ENCODE measurements at places on chromosomes 13 and 19.
A peak's percentile ranks its signal among the peaks of the same experiment; 100 is the strongest.

DNA sequence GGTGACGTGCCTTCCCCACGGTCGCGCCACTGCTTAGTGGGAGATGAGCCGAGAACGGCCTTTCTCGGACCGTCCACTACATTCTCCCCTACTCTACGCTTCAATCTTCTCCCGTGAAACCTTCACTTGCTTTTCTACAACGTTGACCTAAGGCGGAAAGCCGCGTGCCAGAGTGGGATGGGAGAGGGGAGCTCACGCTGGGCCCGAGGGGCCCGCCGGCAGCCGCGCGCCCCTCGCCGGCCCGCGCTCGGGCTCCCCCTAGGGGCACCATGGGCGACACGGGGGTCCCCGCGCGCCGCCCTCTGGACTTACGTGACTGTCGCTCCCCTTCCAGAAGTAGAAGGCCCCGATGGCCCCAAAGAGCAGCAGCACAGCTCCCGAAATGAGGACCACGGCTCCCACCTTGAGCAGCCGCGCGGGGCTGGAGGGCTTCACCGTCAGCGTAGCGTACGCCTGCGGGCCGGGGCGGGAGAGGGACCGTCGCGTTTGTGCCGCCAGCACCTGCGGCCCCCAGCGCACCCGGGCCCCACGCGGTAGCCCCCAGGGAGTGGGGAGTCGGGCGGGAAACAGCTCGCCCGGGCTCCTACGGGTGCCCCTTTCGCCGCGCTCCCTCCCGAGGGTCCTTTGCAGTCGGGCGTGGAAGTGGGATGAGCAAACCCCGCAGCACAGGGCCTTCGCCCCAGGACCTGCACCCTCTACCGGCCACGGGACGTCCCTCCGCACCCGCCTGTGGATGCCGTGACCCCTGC lies 727 bp downstream of the CNMD start:
- peak; percentile 27 for DNase-seq

DNA sequence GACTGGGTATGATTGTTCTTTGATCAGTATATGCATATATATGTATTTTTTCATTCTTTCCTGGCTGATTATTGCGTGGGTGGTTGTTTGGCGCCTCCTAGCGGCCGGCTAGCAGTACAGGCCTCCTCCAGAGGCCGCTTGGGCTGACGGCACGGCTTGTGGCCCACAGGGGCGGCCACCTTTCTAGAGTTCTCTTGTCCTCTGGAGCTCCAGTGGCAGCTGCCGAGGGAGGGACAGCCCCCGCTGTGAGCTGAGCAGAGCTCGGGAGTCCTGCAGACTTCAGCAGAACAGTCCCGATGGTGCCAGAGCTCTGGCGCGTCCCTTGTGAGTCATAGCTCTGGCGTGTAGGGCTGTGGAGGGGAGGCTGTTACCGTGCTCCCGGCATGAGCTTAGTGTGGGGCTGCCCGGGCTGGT lies 22.5 kb upstream of the ZNF429 start:
- DNase-seq = peak; percentile 46

DNA sequence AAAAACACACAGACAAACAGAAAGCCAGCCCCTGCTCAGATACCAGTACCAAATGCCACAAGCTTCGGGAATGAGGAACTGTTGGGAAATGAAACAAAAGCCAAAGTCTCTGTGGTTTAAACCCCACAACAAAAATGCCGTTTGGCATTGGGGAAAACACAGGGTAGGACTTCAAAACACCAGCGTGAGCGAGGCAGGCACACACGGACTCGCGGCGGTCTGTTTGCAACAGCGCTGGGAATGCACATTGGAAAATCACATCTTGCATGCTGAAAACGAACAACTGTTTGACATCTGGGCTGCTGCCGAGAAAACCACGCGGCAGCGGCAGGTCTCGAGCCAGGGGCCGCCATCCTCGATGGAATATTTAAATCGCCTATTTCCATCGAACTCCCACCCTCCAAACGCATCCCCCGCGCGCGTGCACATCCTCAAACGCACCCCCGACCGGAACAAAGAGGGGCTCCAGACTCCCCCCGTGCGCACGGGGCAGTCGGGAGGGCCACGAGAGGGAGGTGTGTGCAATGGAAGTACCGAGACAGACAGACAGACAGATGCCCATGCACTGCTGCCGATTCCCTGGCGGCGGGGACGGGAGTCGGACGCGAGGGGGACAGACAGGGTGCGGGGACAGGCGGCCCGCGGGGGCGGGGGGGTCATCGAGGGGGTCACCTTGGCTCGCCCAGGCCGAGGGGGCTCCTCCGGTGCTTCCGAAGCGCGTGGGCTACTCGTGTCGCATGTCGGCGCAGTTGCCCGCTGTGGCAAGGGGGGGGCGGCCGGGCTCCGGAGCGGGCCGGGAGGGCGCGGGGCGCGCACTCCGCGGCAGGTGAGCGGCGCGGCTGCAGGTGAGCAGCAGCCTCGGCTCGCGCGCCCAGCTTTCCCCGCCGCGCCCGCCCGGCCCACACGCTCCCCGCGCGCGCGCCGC lies at the start of gene GPR12:
TSS of gene GPR12 (minus strand) at position 880 of the 925 bp plus-strand sequence. CDS start 959 bp downstream, outside the sequence.
- DNase-seq = no peak

- DNase-seq = no peak
Measured at GRCh38 chr13:62094932-62095331, 679.3 kb upstream of the PCDH20 start.

DNA sequence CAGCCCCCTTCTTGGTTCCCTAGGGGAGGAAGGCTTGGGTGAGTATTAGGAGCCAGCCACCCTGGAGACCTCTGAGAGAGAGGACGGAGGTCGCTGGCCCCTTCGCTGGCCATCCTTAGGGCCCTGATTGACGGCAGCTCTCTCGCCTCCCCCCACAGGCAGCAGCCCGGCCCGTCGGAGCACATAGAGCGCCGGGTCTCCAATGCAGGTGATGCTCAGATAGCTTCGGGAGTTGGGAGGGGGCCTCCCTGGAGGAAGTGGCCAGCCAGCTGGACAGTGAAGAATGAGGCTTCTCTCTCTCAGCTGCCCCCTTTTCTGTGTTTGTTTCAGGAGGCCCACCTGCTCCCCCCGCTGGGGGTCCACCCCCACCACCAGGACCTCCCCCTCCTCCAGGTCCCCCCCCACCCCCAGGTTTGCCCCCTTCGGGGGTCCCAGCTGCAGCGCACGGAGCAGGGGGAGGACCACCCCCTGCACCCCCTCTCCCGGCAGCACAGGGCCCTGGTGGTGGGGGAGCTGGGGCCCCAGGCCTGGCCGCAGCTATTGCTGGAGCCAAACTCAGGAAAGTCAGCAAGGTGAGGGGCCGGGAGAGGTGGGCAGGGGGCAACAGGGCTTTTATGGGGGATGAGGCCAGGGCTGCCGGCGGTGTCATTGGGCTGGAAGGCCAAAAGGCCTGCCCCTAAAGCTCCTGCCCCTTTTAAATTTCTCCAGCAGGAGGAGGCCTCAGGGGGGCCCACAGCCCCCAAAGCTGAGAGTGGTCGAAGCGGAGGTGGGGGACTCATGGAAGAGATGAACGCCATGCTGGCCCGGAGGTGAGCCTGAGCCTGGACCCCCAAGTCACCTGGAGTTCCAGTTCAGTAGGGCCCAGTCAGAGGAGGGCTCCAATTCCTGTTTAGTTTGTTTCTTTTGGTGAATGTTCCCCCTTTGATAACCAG lies 15.0 kb downstream of the VASP start:
- DNase-seq = no peak

DNA sequence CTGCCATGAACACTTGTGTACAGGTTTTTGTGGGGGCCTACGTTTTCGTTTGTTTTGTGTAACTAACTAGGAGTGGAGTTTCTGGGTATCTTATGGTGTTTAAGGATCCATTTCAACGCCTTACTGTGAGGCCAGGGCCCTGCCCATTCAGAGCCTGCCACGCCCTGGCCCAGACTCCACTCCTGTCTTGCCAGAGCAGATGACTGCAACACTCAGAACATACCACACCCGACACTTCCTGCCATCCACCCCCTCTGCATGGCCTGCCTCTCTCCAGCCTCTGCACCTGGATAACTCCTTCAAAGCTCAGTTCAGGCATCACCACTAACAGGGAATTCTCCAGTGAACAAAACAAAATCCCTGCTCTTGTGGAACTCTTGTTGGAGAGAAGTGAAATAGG lies 43.2 kb downstream of the RGCC start:
- peak; percentile 19 for DNase-seq

- DNase-seq = peak; percentile 17
Measured at GRCh38 chr13:113616991-113617749, 32.6 kb downstream of the TFDP1 start.

DNA sequence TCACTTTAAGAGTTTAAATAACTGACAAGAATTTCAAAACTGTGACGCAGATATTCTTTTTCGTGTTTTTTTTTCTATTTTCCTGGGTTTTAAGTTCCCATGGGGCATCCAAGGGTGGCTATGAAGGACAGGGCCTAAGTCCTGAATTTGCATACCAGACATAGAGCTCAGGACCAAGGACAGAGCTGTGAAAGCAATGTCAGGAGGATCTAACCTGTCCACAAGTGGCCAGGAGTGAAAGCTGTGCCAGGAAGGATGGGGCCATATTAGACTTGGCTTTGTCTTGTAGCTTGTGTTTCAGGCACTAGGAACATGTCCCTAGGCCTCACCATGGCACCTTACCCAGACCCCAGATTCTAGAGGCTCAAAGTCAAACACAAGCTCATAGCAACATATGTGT lies 289.4 kb upstream of the MIR17HG start:
- DNase-seq = no peak

DNA sequence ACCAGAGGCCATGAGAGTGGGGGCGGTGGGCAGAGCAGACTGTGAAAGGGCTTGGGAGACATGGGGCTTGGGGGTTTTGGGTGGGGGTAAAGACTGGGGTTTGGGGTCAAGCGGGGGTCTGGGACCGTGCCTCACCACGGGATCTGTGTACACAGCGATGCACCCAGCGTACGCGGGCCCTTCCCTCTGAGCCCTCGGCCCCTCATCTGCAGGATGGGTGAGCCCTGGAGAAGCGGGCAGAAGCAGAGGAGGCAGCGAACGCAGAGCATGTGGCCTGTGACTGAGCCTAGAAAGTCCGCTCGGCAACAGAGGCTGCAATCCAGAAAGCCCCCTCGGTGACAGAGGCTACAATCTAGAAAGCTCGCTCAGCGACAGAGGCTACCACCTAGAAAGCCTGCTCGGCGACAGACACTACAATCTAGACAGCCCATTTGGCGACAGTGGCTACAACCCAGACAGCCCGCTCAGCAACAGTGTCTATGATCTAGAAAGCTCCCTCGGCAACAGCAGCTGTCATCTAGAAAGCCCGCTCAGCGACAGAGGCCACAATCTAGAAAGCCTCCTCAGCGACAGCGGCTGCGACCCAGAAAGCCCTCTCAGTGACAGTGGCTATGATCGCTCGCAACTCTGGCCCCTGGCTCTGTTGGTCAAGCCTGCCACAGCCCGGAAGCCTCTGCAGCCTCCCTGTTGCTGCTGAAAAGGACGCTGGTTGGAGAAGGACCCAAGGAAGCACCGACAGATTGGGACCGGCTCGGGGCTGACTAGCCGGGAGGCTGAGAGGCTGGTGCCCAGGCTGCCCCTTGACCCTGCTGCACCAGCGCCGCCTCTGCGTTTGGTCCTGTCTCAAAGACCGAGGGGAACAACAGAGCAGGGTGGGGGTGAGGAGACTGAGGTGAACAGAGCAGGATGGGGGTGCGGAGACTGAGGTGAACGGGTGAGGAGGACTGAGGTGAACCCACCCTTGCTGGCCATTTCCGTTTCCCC lies 68.6 kb downstream of the SPACA7 start:
- no peak for DNase-seq

GRCh38 chr13:98842070-98842469 lies 89.6 kb upstream of the SLC15A1 start:
- no peak for DNase-seq

DNA sequence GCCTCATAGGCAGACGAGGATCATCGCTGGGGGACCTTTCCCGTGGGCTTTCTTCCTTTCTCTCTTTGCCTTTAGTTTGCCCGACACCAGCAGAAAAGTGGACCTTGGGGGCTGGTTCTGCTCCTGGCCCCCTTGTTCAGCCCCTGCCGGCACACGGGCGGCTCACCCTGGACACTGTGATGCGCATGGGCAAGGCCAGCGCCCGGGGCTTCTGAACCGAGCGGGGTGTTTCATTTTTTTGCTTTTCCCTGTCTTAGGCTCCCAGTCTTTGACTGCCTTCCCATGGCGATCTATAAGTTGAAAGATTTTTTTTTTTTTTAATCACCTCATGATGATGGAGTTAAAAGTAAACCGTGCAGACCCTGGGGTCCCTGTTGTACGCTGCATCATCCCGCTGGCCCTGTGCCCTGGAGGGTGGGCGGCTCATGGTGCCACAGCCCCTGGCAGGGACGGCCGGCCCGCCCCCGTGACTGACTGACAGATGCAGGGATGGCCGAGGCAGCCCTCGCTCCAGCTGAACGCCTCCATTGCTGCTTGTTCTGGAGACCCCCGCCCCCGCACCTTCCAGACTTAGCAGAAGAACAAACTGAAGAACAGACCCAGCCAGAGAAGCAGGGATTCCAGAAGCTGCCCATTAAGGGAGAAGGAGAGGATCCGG lies 9.6 kb downstream of the TSSK6 start:
- DNase-seq = no peak

DNA sequence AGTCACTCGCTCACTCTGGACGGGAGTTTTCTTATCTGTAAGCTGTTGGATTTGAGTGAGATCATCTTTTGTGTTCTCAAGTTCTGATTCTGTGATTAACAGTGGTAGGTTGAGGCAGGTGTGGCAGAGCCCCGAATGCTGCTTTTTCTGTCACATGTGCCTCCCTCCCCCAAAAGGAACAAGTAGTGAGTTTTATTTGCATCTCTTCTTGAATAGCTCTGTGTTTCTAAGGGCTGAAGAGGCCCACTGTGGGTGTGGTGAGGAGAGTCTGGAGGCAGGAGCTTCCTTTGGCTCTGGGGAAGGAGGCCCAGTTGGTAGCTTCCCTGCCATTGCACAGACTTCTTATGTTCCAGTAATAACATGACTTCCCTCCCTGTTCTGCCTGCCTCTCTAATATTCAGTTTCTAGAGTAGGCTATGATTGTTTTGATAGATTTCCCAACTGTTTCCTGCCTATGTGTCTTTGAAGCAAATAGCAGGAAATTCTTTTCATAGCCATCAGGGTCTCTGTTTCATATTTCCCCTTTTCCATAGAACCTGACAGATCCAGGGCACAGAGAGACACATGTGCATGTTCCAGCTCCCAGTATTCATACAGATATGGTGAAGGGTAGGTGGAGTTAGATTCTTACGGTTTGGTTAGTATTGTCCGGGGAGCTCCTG lies 23.9 kb upstream of the CXCL17 start:
- no peak for DNase-seq

GRCh38 chr13:112815871-112816270 lies 126.0 kb downstream of the ATP11A start:
- no peak for DNase-seq

DNA sequence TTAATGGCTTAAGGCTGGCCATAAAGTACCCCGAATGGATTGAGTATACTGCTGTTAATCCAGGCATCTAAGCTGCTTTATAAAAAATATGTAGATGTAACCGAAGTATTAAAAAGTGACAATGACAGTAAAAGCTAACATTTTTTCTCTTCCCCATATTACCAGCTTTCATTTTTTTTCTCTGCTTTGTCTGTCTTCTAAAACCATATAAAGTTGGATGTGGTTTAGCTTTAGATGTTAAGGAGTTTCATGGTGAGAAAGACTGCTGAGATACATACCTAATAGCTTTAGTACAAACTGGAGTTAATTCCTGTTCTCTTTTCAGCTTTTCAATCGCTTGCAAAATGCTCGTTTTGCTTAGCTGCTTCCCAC lies 838 bp downstream of the AKAP11 start:
- no peak for DNase-seq

- no peak for DNase-seq
Measured at GRCh38 chr19:13926010-13926409, 12.2 kb downstream of the PODNL1 start.

- no peak for DNase-seq
Measured at GRCh38 chr13:43874504-43875092, 4.9 kb downstream of the CCDC122 start.
